ENCODE measurements at places on chromosomes 6 and 20.

- no peak for DNase-seq
Observed at GRCh38 chr6:53041356-53041755, 23.8 kb upstream of the FBXO9 start.

GRCh38 chr20:62989201-62989601 lies 17.6 kb downstream of the BHLHE23 start:
- no peak for DNase-seq

DNA sequence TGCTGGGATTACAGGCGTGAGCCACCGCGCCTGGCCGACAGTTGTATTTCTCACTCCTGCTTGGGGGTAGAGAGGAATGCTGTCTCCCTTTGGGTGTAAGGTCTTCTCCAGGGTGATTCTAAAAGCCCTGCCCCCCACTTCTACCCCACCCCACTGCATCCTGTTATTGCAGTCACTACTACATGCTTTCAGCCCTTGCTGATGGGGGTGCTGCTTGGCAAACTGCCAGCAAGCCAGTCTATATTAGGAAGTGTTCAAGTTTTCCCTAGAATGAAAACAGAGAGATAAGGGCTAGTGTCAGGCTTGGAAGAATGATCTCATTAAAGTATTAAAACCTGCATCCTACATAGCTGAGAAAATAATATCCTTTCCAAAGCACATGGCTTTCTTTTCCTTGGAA lies 31.3 kb downstream of the TTI1 start:
- DNase-seq, result no peak

- no peak for DNase-seq
Observed at GRCh38 chr6:148109732-148110131, 232.9 kb upstream of the SASH1 start.

DNA sequence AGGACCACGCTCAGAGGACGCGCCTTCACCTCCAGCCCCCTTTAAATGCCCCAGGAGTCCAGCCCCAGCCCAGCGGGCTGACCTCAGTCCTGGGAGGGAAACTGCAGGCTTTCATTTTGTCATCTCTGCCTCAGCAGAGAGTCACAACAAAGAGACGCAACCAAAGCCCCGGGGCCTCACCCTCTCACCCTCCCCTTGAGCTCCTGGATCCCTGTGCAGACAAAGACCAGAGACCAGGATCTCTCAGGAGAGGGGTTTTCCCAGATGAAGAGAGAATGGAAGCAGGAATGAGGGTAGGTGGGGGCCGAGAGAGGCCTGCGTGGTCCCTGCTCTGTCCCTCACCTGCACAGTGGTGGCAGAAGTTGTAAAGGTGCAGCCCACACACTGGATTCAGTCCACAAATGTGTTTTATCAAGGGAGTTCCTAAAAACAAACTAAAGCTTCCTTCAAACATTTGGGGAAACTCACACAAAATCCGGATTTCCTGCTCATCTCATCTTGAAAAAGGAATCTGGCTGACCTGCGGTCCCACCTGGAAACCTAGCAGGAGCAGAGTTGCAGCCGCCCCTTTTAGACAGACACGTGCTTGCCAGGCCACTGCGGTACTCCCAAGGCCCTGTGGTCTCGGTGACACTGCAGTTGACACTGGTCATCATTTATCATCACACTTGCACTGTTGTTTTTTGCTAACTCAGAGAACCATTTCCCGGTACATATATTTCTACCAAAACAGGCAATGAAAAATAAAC lies 27.1 kb downstream of the PTGIS start:
- no peak for DNase-seq

- DNase-seq, result no peak
Observed at GRCh38 chr6:18752278-18753068, 365.3 kb downstream of the RNF144B start.

DNA sequence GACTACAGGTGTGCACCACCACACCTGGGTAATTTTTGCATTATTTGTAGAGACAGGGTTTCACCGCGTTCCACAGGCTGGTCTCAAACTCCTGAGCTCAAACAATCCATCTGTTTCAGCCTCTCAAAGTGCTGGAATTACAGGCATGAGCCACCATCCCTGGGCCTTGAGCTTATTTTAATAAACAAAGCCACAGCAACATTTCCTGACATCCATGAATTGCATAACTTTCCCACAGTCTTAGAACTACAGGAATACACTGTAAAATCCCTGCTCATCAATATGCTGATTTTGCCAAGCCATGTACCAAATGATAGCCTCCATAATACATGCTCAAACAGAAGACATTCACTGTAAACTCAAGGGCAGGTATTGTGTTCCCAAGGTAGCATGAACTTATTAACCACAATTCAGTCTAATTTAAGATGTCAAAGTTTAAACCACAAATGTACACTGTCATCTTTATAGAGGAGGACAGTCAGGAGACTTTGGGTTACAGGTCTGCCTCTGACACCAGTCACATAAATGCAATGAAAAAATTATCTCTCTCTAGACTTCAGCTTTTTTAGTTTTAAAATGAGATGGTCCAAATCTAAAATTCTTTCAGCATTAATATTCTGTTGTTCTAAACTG lies 40.0 kb downstream of the NUDT3 start:
- no peak for DNase-seq

DNA sequence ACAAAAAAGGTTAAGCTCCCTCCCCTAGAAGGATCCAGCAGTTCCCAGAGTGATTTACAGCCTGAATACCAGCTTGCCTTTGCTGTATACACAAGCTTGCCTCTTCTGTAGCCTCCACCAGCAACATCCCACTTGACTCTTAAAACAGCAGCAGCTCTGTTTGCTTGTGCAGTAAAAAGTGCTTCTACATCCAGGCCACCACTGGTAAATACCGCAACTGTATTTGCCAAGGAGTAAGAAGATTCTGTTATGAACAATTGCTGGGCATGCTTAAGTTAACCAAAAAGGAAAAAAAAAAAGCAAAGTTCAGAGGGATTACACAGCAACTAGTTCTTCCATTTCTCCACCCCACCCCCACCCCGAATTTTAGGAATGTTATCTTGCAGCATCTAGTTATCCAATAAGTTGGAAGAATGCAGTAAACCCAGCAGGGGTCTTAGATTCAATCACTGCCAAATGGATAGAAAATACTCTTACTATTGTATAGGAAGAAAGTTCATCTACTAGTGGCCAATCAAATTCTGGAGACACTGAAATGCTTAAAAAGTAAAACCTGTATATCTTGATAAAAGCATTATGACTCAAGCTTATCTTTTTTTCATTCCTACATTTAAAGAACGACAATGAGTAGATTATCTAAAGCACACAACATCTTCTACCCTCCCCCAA lies 4.8 kb downstream of the SALL4 start:
- DNase-seq, result peak; percentile 21

- DNase-seq, result no peak
Observed at GRCh38 chr6:126374372-126374771, 34.5 kb downstream of the CENPW start.

DNA sequence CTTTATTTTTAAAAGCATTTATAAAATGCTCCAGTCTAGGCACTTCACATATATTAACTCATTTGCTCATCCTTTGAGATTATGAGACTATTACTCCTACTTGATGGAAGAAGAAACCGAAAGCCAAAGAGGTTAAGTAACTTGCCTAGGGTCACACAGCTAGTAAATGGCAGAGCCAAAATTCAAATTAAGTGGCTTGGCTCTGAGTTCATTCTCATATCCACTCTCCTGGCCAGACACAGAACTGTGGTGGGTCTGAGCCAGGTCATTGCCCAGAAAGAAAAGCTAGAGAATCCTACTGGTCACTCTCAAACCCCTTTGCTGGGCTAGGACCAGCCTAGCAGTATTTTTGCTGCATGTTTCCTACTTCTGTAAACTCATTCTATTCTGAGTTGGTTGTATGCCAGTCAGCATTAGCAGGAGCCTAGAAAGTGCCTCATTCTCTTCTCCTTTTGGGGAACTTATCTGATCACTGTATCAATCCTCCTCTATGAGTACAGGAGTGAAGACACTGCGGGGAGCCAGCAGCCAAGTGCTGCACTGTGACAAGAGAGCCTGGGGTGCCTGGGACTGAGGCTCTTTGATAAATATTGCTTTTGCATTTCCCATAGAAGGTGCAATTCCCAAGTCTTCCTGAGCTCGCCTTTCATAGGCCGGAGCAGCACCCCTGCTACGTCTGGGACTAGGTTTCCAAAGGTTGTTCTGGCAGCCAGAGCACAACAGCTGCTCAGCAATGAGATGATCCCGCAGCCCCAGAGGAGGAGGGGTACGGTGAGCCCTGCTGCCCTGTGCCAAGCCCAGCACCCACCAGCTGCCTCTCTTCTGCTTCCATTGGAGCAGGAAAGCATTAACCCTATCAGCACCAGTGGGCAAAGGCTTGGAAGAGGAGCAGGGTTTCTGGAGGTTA lies 728.3 kb downstream of the MAFB start:
- no peak for DNase-seq

DNA sequence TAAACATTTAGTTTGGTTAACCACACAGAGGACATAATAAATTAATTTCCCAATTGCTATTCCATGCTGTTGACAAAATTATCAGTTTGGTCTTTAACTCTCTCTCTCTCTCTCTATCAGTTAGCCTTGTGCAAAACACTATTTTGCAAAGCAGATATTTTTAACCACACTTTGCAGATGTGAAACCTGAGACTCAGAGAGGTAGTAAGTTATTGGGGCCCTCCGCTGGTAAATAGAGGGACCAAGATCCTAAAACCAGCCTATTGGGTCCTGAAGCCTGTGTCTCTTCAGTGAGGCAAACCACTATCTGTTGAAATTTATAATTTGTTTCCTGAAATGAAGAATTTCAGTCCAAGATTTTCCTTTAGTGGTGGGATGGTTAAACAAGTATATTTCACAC lies 231.0 kb downstream of the SOD2 start:
- no peak for DNase-seq

DNA sequence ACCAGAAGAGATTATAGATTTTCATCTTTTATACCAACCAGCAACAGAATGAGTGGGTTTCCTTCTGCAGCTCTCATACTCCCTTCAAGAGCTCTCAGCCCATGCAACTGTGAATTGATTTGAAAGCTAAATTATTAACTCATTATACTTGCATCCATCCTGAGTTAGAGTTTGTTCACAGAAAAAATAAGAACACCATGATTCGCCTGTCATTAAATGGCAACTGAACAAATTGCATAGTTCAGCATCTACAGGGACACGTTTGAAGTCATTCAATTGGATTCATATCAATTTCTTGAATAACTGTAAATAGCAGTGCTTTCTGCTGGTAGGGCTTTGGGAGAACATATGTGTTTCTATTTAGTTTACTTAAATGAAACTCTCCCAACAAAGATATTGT lies 65.7 kb downstream of the NKAIN2 start:
- no peak for DNase-seq

DNA sequence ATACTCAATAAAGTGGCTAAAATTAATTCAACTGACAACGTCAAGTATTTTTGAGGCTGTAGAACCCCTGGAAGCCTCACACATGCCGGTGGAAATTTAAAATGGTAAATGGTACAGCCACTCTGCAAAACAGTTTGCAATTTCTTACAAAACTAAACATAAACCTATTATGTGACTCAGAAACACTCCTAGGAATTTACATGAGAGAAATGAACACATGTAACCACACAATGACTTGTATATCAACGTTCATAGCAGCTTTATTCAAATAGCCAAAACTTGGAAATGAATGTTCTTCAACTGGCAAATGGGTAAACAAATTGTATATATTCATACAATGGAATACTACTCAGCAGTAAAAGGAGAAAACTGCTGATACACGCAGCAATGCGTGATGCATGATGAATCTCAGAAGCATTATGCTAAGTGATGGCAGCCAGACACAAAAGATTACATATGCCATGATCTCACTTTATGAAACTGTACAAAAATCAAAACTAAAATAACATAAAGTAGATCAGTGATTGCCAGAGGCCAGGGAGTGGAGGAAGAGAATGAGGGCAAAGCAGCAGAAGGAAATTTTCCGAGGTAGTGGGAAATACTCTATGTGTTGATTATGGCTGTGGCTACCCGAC lies 112.5 kb downstream of the FAM50B start:
- DNase-seq, result no peak

DNA sequence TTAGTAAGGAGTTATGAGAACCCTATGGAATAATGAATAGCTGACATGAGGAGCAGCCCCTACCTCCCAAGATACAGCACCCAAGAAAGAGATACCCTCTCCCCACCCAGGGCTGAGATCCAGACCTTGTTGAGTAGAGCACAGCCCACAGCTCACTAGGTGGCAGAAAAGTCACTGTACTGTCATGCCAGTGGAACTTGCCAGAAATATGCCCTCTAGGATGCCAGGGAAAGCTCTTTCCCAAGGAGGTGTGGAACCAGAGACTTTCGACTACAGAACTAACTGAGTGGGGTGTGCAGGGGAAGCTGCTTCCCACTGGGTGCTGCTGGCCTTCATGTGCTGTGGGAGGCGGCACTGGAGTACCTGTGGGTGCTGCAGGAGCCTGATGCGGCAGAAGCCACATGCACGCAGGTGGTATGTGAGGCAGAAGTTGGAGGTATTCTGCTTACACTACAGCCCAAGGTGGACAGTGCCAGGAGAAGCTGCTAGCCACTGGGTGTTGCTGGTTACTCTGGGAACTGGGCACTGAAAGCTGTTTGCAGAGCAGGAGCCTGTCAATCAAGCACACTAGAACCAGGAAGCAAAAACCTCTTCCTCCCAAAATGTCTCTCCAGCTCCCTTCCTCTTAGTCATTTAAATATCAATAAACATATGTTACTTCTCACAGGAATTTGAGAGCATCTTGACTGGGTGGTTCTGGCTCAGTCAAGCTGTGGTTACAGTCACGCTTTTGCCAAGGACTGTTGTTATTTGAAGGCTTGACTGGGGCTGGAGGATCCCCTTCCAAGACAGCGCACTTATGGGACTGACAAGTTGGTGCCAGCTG lies 17.8 kb downstream of the ARMC12 start:
- DNase-seq, result no peak

- DNase-seq, result peak; percentile 84
Observed at GRCh38 chr6:35736253-35736894, 458 bp upstream of the ARMC12 start.

GRCh38 chr6:32785781-32786533 lies 22.6 kb upstream of the HLA-DQB2 start:
- peak; percentile 46 for DNase-seq

GRCh38 chr6:136174510-136174909 lies 75.6 kb downstream of the MTFR2 start:
- no peak for DNase-seq

DNA sequence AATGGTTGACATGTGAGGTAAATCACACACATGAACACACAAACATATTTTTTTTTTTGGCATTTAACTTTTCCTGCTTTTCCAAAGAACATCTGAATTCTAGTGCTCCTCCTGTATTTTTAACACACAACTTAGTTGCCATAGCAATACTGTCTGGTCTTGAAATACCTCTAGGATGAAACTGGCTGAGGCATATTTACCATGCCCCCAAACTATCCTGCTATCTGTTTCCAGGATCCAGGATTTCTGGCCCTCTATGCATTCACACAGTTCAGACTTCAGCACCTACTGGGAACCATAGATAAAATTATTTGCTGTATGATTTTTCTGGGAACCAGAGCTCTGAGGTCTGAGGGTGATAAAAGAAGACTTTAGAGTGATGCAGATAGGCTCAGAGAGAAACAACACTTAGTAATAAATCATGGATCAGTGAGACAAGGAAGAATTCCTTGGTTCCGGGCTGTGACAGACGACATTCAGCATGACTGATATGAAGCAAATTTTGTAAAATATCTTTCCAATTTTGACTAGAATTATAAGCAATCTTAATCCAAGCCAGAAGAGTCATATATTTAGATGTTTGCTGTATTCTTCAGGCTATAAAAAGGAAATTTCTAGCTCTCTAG lies 359.7 kb downstream of the BTBD9 start:
- DNase-seq, result no peak

- DNase-seq, result no peak
Observed at GRCh38 chr6:46014046-46014445, 1.6 kb downstream of the CLIC5 start.

All from nephron progenitor cell (in vitro differentiated cells).